MG63 (cell line): ENCODE measurements at places on chromosomes 11 and 22.
A peak's percentile ranks its signal among the peaks of the same experiment; 100 is the strongest.

DNA sequence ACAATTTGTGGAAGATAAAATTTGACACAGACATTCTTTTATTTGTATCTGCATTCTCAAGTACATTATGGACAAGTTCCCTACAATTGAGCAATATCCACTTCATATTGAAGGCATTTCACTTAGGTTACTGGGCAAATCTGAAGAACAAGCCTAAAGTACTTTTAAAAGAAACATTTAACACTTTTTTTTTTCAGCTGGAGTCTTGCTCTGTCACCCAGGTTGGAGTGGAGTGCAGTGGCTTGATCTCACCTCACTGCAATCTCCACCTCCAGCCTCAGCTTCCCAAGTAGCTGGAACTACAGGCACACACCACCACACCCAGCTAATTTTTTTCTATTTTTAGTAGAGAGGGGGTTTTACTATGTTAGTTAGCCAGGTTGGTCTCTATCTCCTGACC is 70.2 kb downstream of the OR4C45 start:
- DNase-seq, result no peak

GRCh38 chr22:17159504-17159951 is 451 bp upstream of the HDHD5 start:
- peak; percentile 53 for DNase-seq

DNA sequence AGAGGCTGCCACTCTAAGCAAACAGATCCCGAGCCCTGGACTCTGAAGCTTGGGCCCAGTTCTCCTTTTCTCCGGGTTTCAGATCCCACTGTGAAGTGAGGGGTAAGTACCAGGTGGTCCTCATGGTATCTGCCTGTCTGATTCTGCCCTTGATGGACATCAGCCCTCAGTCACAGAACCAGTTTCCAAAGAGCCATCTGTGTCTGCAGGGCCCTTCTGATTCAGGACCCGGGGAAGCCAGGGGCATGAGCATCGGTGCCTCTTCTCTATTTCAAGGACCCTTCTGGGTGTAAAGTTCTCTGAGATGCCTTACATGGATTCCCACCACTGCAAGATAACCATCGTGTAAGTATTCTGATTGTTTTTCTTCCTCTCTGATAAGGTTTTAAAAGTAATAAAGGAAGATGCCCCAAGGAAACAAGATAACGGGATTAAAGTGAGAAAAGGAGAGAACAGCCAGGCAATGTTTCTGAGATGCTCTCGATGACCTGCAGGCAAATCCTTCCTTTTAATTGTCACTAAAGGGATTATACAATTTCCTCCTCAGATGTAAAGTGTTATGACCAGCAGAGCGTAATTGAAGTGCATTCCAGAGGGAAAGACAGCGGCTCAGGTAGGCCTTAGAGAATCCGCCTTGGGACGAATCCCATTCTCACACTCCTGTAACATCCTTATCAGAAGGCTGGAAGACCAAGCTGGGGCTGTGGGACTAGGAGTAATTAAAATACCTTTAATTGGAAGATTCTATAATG is 924.3 kb downstream of the TBC1D22A start:
- no peak for DNase-seq

DNA sequence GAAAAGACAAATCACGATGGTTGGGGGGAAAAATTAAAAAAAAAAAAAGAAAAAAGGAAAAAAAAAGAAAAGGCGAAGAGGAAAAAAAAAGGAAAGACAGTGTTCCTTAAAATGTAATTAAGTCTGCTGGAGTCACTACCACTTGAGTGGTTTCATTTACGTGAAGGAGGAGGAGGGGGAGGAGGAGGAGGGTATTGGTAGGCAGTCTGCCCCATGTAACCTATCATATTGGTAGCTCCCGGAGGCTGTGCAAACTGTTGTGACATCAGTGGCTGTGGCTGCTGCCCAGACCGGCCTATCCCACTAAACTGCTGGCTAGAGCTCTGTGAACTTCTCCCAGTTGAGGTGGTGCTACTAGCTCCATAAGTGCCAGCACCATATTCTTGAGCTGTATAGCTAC is 17.9 kb downstream of the KDELR3 start:
- no peak for DNase-seq

- peak; percentile 22 for DNase-seq
These were observed 14.8 kb downstream of the CD6 start for GRCh38 chr11:60985991-60986915.

DNA sequence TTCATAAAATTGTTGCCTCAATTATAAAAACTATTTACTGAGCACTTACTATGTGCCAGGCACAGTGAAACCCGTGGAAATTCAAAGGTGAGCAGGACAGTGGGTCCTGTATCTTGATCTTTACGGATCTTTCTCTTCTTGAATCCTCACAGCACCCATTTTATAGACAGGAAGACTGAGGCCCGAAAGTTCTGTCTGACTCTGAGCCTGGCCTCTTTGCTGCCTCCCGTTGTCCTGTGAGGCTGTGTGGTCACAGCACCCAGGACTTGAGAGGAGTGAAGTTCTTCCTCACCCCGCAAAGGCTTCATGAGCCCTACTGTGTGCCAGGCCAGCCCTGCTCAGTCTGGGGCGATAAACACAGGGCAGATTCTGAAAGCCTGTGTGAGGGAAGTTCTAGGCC is 13.4 kb upstream of the MN1 start:
- DNase-seq, result no peak

- DNase-seq, result peak; percentile 39
These were observed at the start of gene VWCE for GRCh38 chr11:61294717-61295595. Gene VWCE (minus strand): TSS chr11:61295316. CDS start chr11:61295037, 279 bp downstream.

- DNase-seq, result peak; percentile 82
These were observed 102.6 kb downstream of the TMPRSS5 start for GRCh38 chr11:113603277-113604059.

DNA sequence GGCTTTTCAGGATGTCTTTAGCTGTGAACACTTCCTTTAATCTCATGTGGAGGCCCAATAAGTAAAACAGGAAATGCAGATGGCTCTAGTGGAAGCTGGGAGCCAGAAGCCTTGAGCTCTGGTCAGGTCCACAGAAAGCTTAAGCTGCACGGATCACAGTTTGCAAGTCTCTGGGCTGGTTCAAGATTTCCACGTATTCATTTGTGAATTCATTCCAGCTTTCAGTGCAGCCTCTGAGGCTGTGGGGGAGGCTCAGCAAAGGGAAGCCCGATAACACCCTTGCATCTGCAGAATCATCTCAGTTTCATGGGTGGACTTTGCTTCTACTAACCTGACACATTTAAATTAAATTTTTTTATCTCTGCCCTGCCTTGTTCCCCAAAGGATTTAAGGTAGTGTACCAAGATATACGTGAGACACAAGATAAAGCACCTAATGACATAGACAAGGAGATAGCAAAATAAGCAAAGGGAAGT is 65.6 kb downstream of the ISX start:
- DNase-seq, result no peak

DNA sequence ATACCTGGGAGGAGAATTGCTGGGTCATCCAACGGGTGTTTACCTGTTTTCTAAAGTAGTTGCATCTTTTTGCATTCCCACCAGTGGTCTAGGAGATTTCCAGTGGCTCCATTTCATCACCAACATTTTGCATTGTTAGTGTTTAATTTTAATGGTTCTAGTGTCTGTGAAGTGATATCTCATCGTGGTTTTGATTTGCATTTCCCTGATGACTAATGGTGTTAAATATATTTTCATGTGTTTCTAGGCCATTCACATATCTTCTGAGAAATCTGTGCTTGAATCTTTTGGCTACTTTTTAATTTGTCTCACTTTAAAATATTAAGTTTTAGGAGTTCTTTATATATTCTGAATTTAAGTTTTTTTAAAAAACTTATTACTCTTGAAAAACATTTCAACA is 439.6 kb downstream of the TMEM135 start:
- no peak for DNase-seq

GRCh38 chr11:135075740-135076139 is 663.7 kb upstream of the B3GAT1 start:
- DNase-seq, result peak; percentile 79

DNA sequence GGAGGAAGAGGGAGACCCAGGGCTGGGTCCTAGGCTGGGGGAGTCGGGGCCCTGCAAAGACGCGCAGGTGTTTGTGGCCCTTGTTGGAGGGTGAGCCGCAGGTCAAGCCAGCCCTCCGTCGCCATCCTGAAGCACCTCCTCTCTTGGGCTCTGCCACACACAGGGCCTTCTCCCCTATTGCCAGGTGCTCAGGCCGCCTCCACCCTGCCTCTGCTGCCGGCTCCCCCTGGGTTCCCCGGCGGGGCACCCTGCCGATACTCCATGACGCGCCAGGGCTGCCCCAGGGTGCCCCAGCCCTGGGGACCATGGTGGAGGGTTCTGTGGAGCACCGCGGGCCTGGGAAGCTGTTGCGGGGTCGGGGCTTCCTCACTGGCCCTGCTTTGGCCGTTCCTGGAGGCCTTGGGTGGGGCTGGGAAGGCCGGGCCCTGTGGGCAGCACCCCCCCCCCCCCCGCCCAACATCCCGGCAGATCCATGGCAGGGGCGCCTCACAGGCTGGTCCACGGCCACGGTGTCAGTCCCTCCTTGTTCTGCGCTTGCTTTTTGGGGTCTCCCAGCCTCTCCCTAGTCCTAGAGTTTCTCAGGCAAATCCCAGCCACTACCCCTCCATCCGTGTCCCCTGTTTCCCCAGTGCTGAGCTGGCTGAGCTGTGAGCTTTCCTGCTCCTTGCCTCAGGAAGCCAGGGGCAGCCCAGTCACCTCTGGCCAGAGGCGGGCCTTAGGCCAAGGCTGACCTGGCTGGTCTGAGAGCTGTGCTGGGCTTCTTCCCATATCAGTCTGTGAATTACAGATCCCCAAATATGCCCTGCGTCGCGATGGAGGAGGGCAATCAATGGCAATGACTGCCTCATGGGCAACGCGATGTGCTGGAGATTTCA is 2.3 kb upstream of the ADORA2A start:
- DNase-seq, result no peak
